ENCODE measurements at places on chromosomes 3 and 15. TPM values are rescaled to one million over a fixed set of nuclear protein-coding genes. Genes with fewer than 3 reads are reported as not detected.

The SLC2A2 gene
- not detected for total RNA-seq

The ZNF501 gene
- 4.7 TPM for total RNA-seq

The DGKG gene
- not detected for total RNA-seq

The RBP2 gene
- total RNA-seq, result not detected

The KLF15 gene
- total RNA-seq, result 9.5 TPM

The TPRG1 gene
- total RNA-seq, result 0.13 TPM

The OSBPL10 gene
- 11.4 TPM for total RNA-seq

The AGBL1 gene
- total RNA-seq, result not detected

The SMCO1 gene
- not detected for total RNA-seq

The SCAANT1 gene
- total RNA-seq, result not detected

The CTXND1 gene
- total RNA-seq, result 1.1 TPM

The PIERCE2 gene
- total RNA-seq, result 6.5 TPM

The CCR8 gene
- total RNA-seq, result not detected

The ZNF654 gene
- 34.3 TPM for total RNA-seq

Measured in epithelial cell of alveolus of lung (primary cell).